HEK293T (cell line): ENCODE measurements at places on chromosomes 12 and 14.

- DNase-seq = no peak
Observed at GRCh38 chr14:28779456-28779855, 12.9 kb downstream of the FOXG1 start.

- DNase-seq = no peak
Observed at GRCh38 chr14:42965512-42965911, 1358.8 kb downstream of the LRFN5 start.

- no peak for DNase-seq
Observed at GRCh38 chr14:74360163-74360562, 11.9 kb downstream of the VRTN start.

- no peak for DNase-seq
Observed at GRCh38 chr12:76020731-76021672, 10.6 kb downstream of the PHLDA1 start.
